ENCODE measurements at places on chromosomes 3 and 15.
A peak's percentile ranks its signal among the peaks of the same experiment; 100 is the strongest.

- no peak for DNase-seq
Measured at GRCh38 chr3:114336122-114336697, 42.4 kb downstream of the TIGIT start.

- no peak for DNase-seq
Measured at GRCh38 chr3:144670571-144670970, 698.9 kb downstream of the DIPK2A start.

- no peak for DNase-seq
Measured at GRCh38 chr15:79397269-79397910, 34.7 kb upstream of the MINAR1 start.

DNA sequence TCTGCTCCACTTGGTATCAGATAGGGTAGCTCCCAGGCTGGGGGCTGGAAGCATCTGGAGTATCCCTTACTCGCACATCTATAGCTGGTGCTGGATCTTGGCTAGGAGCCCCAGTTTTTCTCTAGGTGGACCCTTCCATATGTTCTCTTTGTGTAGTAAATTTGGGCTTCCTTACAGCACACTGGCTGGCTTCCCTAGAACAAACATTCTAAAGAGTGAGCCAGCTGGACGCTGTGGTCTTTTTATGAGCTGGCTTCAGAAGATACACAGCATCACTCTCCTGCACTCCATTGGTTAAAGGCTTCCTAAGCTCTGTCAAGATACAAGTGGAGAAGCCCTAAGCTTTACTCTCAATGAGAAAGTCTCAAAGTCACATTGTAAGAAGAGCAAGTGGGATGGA lies 322.1 kb downstream of the WDR72 start:
- DNase-seq = no peak

DNA sequence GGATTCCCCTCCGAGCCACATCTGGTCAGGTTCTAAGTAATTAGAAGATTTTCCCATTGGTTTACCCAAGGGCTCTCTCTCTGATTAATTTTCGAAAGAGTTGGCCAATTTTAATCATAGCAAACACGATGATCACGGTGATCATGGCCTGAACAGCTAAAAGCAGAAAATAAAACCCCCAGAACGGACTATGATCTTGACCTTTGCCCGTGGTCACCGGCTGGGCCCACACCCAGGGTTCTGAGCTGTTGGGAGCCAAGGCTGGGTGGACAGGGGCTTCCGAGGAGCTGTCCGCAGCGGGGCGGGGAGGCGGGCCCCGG lies 2.6 kb downstream of the GP5 start:
- no peak for DNase-seq

- DNase-seq = no peak
Measured at GRCh38 chr15:71654720-71655174, 155.6 kb upstream of the NR2E3 start.

DNA sequence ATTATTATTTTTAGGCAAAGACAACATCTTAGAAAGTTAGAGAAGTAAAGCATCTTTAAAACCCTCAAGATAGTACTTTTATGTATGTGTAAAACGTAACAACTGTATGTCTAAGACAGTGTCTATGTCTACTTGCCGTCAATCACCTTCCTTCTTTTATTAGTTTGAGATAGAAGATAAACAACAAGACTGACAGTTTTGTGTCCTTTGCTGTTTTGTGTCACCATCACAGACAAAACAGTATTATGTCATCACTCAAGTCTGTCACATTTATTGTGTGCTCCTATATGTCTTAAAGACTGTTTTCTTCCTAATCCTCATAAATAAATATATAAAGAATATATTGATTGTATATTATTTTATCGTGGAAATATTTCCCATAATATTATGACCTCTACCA lies 908.3 kb downstream of the CADM2 start:
- DNase-seq = no peak

DNA sequence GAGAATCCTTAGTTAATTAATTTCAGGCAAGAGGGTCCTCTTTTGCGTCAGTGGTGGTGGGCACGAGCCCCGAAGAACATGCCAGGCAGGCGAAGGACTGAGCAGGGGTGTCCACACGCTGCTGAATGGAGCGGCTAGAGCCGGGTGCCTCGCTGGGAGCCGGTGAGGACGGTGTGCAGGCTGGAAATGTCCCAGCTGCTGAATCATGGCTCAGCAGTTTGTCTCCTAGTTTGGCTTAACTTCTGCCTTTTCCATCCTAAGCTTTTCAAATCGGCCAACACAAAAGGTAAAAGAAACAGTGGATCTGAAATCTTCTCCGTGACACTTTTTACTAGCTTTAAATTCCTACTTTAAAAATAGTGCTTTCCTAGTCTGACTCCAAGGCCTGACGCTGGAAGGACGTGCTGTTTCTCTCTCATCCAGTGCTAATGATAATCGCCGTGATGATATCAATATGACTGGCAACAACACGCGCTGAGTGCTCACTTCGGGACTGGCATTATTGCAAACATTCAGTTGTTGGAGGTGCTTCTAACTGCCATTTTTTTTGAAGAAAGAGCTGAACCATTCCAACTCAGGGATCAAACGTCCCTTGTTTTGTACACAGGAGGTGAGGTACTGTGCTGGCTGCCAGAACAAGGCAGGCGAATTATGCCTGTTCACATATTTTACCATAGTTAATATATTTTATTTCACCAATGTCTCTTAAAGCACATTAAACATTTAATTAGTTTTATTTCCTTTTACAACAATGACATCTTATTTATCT lies 19.8 kb downstream of the PCSK6 start:
- DNase-seq = no peak

- DNase-seq = no peak
Measured at GRCh38 chr3:71281280-71281679, 302.2 kb downstream of the FOXP1 start.

DNA sequence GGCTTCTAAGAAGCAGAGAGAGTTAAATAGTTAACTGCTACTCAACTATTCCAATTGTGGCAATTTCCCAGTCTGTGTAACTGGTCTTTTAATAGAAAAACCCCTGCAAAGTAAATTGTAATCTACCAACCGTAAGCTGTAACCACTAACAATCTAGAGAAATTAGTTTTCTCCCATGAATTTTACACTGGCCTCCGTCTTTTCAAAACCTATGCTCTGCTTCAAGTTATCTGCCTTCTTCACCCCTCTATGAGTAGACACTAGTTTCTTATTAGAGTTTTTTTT lies 42.6 kb downstream of the LRRFIP2 start:
- no peak for DNase-seq

- DNase-seq = no peak
Measured at GRCh38 chr15:78302579-78303312, 3.3 kb upstream of the SKIC8 start.

DNA sequence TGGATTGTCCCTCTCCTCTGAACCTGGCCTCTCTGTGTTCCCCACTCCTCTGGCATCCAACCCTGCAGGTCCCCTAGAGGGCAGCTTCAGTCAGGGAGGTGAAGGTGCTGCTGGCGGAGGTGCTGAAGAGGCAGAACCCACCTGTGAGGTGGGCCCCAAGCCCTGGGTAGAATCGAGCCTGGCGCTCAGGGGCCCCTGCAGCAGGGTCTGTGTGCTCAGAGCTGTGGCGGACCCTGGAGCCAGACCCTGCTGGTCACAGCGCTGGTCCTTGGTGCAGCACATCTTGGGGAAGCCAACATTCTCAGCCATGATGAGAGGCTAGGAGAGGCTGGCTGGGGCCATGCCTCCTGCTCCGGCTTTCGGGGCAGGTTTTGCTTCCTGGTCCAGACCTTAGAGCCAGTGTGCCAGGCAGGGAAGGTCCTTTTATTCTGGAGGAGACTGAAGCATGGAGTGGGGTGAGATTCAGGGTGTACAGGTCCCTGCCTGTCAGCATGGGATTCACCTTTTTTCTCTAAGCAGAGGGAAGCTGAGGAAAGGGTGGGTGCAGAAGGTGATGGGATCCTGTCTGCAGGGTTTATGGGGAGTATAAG lies 54.7 kb upstream of the TAMM41 start:
- no peak for DNase-seq

GRCh38 chr15:101614001-101614585 lies 38.1 kb downstream of the TM2D3 start:
- DNase-seq = no peak

DNA sequence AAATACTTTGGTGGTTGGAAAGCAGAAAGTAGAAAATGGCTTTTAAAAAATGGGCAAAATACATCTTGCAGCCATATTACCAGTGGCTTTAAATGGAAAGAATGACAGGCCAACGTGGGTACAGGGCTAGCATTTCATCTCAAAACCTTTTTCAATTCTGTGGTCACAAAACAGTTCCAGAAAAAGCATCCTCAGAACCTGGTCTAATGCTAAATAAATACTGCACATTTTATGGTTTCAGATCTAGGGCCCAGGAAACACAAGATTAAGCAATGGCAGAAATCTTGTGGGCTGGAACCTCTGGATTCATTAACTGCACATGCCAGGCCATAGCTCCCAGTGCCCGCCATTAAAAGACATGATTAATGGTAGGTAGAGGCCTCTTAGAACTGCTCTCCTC lies 470.2 kb upstream of the RASGRP1 start:
- DNase-seq = no peak

DNA sequence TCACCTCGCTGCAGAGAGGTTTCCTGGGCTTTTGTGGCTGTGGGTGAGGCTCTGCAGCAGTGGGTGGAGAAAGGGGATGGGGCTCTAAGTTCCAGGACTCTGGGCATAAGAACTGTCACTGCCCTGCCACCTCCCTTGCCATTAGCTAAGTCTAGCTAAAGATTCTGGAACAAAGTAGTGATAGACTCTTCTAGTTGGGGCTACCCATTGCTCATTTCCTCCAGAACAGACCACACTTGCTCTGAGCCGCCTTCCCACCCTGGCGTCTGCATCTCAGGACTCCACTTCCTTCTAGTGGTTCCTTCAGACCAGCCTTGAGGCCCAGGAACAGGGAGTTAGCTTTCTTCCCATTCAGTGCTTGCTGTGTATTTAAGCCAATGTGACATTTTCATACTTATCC lies 7.5 kb downstream of the ARHGAP31 start:
- no peak for DNase-seq

DNA sequence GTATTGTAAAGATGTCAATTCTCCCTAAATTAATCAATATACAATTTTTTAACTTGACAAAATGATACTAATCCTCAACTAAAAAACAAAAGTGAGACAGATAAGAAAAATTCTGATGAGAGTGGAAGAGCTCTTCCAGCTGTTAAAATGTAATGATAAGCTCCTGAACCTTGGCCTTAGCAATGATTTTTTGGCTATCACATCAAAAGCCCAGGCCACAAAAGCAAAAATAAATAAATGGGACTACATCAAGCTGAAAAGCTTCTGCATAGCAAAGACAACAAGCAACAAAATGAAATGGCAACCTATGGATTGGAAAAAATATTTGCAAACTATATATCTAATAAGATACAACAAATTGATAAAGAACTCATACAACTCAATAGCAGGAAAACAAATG lies 24.0 kb upstream of the SRPRB start:
- no peak for DNase-seq

GRCh38 chr3:40645883-40646282 lies 121.1 kb downstream of the ZNF621 start:
- DNase-seq = no peak

GRCh38 chr3:38649500-38650247 lies at the start of gene SCN5A:
SCN5A (minus strand) TSS chr3:38649687; CDS start chr3:38633307, 16,380 bp downstream.
- peak; percentile 50 for DNase-seq

GRCh38 chr15:77584201-77584600 lies 48.5 kb downstream of the LINGO1 start:
- DNase-seq = no peak

DNA sequence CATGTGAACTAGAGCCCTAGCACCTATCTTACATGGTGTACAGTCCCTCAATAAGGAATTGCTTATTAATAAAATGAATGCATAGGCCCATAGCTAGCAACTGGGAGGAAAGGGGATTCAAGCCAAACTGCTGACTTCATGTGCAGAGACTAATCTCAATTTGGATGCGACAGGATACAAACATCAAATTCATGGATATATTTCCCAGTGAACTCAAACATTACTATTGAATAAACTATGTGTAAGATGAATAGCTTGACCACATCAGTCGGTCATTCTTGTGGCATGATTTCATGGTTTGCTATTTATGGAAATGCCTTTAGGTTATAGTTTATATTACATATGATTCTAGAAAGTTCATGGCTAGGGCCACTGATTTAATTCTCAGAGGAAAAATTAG lies 268.6 kb upstream of the SLITRK3 start:
- DNase-seq = no peak

DNA sequence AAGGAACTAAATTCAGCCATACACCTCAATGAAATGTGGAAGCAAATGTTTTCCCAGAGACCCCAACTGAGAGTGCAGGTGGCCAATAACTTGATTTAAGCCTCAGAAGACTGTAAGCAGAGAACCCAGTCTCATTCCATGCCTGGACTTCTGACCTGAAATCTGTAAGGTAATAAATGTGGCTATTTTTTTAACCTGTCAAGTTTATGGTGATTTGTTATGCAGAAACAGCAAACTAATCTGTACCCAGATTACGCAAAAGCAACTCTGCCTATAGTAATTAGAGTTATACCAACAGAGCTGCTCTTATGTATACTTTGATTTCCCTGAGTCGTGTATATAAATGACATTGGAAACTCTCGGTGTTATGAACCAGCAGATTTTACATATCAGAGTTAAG lies 534.0 kb upstream of the NAALADL2 start:
- DNase-seq = no peak

- DNase-seq = no peak
Measured at GRCh38 chr3:88189361-88189810, 39.6 kb downstream of the C3orf38 start.

GRCh38 chr15:72319360-72319984 lies 485 bp downstream of the CELF6 start:
- DNase-seq = peak; percentile 60

- no peak for DNase-seq
Measured at GRCh38 chr3:78728406-78729145, 1039.2 kb downstream of the ROBO1 start.
